NCI-H1092 (cell line): ENCODE measurements at places on chromosomes 16 and 17.

- no peak for DNase-seq
Measured at GRCh38 chr17:17840751-17841591, 4.2 kb upstream of the SREBF1 start.

DNA sequence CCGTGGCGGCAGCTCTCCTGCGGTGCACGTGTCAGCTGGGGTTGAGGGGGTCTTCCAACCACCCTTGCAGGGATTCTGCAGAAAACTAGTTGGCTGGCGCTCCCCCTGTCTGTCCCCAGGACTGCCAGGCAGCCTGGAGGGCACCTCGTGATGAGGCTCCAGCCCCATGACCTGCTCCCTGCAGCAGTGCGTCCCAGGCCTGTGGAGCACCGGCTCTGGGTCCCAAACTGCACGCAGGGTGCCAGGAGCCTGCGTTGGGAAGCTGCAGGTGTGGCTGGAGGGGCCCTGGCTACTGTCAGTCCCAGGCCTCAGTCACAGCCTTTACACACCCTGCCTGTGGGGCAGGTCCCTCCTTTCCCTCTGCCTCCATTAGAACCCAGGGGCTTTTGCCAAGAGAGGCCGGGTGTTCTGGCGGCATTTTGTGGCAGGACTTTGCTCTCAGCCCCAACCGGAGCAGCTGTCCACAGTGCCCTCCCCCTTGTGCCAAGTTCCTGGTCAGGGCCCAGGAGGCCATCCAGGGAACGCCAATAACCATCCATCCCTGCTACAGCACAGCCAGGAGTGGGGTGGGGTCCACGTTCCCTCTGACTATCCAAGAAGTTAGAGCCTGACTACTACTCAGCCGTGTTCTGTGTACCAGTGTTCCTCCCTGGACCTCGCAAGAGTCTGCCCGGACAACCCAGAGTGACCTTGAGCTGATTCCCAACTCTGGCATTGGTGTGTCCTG is 9.2 kb downstream of the CHMP6 start:
- no peak for DNase-seq

GRCh38 chr16:74617206-74617788 is 10.4 kb upstream of the GLG1 start:
- no peak for DNase-seq

GRCh38 chr16:86300746-86301481 is 209.4 kb upstream of the FOXF1 start:
- DNase-seq: no peak

DNA sequence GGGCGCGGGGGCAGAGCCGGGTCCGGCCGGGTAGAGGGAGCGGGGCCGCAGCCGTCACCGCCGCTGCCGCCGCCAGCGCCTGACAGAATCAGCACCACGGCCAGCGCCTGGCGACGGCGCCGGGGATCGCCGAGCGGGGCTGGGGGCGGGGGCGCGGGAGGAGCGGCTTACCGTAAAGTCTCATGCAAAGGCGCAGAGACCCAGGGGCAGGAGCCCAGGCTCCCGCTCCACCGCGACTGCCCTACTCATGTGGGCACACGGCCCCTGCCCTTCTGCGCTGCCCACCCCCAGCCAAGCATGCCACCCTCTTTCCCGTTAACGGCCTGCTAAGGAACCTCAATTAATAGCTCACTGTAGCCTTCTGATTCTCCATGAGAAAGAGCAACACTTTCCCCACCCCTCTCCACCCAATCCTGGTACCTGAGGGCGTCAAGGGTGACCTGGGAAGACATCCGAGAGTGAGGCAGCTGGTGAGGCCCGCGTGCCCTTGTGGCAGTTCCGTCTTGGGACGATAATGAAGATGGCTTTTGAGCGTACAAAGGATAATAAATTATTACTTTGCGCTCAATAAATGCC is at the start of gene SEZ6:
Gene SEZ6, minus strand, starts transcription at position 98 of the 576 bp plus-strand sequence. CDS start 164 bp downstream, outside the sequence.
- DNase-seq: peak; percentile 59

GRCh38 chr17:76901542-76902197 is 33.5 kb downstream of the MGAT5B start:
- no peak for DNase-seq

DNA sequence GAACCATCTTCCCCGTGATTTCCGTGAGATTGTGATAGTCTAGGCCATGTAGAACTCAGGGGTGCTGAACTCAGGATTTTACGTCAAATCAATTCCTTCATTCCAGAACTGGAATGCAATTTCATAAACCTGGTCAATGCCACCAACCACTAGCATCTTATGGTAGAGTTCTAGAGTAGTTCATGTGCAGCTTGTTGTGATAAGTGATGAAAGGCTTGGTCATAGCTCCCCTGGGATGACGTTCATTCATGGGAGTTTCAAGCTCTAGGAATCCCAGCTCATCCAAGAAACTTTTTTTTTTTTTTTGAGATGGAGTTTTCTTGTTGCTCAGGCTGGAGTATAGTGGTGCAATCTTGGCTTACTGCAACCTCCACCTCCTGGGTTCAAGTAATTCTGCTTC is 3.7 kb upstream of the DPEP2 start:
- no peak for DNase-seq

DNA sequence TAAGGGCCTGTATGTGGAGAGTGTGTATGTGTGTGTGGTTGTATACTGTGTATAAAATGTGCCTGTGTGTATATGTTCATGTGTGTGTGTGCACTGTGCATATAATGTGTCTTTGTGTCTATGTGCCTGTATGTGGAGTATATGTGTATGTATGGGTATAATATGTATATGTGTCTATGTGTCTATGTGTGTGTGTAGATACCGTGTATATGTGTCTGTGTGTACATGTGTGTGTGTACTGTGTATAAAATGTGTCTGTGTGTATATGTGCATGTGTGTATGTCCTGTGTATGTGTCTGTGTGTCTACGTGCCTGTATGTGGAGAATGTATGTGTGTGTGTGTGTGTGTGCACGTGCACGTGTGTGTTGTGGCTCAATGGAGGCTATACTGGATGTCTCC is 200.4 kb upstream of the ZFHX3 start:
- no peak for DNase-seq

DNA sequence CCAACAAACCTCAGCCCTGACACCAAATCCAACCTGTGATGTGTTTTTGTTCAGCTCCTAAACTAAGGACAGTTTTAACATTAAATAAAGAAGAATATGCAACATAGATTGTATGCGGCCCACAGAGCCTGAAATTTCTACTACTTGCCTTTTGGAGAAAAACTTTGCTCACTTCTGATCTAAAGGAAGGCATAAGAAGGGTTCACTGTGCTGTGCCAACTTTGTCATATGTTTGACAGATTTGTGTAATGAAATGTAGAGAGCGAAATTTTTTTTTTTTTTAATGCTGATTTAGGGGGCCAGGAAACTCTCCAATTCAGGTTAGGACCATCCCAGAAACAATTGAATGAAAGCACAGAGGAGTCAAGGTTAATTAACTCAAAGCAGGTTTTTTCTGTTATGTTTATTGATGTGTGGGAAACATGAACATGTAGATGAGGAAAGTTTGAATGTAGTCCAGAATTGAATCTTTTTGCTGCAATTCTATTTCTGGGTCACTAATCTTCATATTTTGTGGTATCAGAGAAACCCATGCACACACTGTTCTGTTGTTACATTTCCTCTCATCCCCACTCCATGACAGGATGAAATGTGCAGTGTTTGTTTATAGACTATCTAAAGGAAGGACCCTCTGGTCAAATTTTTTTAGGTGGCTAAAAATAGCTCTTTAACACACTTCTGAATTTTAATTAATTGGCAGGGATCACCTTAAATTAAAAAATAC is 71.5 kb downstream of the TAOK1 start:
- DNase-seq: no peak

DNA sequence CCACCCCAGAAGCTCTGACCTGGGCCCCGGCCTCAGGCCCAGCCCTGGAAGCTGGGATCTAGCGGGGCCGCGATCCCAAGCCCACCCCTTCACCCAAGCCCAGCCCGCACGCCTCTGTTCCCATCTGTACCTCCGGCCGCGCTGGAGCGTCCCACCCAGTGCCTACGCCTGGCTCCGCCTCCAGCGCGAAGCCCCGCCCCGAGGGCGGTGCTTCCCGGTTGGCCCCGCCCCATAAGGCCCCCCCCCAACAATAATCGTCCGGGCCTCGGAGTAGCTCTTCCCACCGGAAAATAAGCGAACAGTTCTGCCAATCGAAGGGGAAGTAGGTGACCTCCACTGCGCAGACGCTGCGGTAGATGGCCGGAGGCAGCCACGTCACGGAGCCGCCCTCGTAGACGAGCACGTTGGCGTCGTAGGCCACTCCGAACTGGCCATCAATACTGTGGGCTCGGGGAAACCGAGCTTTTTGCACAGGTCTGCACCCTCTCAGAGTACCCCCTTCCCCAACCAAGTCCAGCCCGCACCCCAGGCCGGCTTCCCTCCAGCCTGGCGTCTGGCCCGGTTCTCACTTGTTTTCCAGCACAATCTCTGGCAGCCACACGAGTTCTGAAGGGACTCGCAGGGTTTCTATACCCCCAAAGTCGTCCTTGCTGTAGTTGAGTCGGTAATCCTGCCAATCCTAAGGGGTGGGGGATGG is 1.1 kb downstream of the CHRNE start:
- DNase-seq: no peak

DNA sequence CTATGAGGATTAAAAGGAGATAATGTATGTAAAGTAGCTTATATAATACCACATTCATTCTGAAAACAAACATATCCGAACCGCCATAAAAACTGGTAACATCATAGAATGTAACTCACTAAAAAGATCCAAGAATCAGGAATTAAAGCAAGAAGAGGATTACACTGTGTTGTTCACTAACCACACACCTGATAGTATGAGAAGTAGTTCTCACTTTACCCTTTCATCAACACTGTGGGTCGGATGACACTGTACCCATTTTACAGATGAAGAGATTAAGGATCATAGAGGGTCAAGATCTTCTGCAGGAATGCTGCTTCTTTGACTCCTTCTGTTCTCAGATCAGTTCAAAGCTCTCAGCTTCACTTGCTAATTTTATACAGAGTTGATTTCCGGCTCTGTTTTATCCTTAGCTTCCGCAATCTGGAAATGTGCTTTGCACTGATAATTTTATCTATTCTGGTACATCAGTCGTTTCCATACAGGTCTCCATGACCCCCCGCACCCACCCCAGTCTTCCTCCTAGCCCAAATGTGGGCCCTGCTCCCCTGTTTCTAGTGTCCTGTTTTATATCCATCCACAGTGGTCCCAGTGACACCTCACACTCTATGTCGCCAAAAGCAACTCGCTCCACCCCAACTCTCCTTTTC is 288.6 kb upstream of the CCL2 start:
- no peak for DNase-seq

DNA sequence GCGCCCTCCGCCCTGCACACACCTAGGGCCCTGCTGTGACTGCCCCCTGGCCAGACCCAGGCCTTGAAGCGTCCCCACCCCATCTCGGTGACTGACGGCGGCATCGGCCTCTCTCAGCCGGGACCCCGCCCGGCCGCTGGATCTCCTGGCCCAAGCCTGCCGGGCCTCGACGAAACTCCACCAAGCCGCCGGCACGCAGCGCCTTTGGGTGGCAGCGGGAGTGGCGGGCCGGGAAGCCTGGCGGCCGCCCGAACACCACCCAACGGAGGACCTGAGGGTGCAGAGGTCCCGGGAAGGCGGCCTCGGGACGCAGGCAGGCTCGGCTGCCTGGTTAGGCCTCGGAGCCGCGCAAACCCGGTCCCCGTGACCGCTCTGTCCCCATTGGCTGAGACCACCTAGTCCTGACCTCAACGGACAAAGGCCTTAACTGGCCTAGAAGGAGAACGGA is 12.0 kb upstream of the TMEM97 start:
- no peak for DNase-seq

GRCh38 chr17:73262676-73263642 is 1.3 kb upstream of the CPSF4L start:
- DNase-seq: no peak

GRCh38 chr17:72380120-72380519 is 259.3 kb downstream of the SOX9 start:
- DNase-seq: no peak

DNA sequence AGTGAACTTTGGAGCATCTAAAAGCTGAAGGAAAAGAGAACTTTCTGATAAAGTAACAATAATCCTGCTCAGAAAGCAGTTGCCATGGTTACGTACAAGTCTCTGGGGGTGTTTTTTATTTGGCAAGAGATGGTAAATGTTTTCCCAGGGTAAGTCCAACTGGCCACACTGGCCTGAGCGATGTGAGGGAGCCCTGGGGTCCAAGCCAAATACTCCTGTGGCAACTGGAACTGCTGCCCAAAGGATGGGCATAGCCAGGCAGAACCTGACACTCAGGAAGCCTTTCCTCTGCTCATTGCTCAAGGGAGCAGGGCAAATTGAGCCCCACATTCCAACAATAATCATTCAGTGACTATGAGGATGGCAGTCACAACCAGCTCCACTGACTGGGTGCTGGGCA is 26.8 kb upstream of the WSCD1 start:
- no peak for DNase-seq

GRCh38 chr17:59377410-59377809 is 46.0 kb downstream of the YPEL2 start:
- peak; percentile 84 for DNase-seq

DNA sequence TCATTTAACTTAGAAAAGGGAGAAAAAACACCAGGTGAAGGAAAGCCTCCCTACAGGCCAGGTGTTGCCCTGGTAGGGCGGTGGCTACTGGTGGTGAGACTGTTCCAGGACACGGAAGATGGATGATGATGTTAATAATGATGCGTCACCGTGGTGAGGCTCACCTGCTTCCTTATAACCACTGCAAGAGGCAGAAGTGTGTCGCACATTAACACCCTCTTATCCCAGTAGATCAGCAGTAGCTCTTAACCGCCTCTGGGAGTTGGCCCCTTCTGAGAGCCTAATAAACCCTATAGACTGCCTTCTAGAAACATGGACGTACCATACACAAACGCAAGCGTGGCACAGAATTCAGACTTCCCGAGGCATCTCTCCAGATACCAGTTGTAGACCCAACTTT is 7.8 kb downstream of the BFAR start:
- no peak for DNase-seq

DNA sequence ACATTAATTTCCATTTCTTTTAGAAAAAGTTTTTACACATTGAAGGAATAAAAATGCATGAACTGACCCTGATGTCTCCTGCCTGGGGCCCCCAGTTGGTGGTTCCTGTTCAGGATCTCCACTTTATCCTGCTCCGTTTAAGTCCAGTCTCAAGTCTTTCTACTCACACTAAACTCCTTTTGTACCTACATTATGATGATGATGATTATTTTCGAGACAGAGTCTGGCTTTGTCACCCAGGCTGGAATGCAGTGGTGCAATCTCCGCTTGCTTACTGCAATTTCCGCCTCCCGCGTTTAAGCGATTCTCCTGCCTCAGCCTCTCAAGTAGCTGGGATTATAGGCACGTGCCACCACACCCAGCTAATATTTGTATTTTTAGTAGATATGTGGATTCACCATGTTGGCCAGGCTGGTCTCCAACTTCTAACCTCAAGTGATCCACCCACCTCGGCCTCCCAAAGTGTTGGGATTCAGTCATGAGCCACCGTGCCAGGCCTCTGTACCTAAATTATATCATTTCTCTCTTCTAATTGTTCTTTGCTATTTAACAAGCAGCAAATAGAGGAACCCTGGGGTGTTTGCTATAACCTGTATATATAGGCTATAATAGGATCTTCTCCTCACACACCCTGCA is 2.2 kb upstream of the FOXK2 start:
- no peak for DNase-seq

GRCh38 chr16:72939247-72939646 is 108.7 kb downstream of the ZFHX3 start:
- DNase-seq: no peak
